ENCODE measurements at places on chromosomes 5 and 9.
A peak's percentile ranks its signal among the peaks of the same experiment; 100 is the strongest.

GRCh38 chr9:34140853-34141252 lies 14.4 kb upstream of the DCAF12 start:
- DNase-seq: no peak

DNA sequence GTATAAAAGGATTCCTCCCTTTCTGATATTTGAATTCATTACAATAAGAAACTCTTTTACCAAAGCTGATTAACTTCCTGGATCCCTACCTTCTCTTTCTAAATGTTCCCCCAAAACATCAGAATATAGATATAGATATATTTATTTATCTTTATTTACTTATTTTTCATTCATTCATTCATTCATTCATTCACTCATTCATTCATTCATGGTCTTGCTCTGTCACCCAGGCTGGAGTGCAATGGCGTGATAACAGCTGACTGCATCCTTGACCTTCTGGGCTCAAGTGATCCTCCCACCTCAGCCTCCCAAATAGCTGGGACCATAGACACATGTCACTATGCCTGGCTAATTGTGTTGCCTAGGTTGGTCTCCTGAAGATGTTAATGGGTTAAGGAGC lies 30.7 kb downstream of the GIN1 start:
- no peak for DNase-seq

- DNase-seq: no peak
These were observed 40.7 kb upstream of the HSD17B4 start for GRCh38 chr5:119411361-119412278.

DNA sequence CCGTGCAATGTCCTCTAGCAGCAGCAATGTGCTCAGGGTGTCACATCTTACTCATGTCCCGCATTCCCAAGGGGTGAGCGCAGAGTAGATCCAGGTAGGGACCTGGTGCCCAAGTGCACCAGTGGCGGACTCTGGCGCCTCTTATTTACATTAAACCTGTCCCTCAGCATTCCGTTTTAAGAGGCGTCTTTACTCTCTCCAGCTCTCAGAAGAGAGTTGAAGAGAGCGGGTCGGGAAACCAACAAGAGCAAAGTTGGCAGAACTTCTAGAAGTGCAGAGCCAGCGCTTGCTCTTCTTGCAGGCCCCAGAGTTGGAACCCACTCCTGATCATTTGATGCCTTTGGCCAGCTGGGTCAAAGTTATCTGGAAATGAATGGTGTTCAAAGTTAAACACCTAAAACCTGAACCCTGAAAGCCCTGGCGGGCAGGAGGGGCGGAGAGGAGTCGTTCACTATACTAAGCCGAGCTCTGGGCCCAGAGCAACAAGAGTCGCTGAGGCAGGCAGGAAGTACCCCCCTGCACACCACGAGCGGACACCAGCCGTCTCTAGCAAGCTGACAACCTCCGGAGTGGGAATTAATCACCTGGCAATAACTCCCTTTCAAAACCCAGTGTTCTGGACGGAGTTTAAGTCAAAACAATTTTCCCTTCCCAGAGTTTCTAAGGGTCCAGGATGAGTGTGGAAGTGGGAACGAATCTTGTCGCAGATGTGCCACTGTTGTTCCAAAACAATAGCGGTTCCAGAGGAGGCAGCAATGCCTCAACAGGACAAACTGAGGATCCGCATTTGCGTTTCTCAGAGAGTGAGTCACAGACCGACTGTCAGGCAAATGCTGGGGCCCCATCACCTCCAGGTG lies 122.8 kb downstream of the TMEM161B start:
- DNase-seq: no peak

- DNase-seq: no peak
These were observed 1.7 kb downstream of the FOXD1 start for GRCh38 chr5:73446631-73447529.

DNA sequence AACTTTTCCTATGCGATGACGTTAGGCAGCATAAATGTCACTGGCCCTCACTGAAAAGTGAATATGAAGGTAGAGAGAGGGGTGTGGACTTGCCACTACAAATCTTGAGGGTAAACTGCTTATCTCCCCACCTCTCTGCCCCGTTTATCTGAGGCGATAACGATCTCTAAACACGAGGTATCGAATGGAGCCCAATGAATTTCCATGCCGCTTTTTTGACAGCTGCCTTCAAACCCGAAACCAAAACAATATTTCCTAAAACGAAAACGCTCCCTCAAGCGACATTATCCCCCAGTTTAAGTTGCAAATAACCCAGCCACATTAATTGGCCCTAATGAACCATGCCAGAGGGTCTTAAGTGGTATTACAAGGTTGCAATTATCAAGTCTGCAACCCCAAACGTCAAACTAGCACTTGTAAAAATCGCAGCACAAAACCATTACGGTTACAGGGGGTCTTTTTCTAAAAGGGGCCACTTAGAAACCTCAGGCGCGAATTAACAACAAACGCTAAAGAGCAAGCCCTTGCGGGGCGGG lies 1.4 kb downstream of the NR3C1 start:
- DNase-seq: no peak

DNA sequence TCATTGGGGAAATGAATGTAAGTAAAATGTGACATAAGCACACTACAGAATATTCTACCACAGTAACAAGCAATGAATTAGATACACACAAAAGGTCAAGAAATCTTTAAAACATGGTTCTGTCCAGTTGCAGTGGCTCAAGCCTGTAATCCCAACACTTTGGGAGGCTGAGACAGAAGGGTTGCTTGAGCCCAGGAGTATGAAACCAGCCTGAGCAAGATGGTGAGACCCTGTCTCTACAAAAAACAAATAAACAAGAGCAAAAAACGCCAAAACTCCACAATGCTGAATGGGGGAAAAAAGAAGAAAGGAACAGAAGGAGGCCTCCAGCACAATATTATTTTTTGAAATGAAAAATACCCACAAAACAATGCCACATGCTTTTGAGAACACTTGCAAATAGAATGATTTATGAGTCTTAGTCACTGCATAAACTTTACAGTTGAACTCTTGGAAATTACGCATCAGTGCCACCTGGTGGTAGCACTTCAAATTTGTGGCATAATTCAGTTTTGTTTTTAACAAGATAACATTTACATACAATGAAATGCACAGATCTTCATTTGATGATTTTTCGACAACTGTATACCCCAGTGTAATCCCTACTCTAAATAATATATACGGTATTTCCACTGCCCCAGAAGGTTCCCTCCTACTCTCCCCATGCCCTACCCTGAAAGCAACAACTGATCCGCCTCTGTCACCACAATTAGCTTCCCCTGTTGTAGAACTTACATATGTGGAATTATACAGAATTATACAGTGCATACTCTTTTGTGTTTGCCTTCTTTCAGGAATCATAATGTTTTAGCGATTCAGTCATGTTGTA lies 14.4 kb upstream of the SPINK4 start:
- peak; percentile 16 for DNase-seq

DNA sequence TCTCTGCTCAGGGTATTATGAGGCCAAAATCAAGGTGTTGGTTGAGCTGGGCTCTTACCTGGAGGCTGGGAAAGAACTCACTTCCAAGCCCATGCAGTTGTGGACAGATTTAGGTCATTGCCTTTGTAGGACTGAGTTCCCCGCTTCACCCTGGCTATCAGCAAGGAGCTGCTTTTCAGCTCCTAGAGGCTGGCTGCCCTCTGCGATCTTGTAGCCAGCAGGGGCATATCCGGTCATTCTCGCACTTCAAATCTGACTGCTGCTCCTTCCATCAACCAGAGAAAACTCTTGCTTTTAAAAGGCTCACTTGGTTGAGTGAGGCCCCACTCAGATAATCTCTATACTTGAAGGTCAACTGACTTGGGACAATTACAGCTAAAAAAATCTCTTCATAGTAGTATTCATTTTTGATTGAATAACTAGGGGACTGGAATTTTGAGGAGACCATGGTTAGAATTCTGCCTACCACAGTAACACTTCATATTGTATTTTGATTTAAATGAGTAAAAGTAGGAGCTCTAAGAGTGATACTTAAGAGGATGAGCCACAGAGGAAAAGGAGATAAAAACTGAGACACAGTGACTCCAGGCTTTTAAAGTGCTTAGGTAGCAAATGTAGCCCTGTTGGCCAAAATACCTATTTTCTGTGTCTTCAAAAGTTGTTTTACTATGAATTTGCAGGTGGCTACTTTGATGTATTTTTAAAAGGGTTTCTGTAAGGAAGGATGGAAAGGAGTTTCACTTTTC lies 137.4 kb downstream of the CD180 start:
- no peak for DNase-seq

GRCh38 chr5:76831110-76831452 lies 12.3 kb downstream of the F2RL1 start:
- no peak for DNase-seq

- no peak for DNase-seq
These were observed 652.6 kb downstream of the CCDC171 start for GRCh38 chr9:16205455-16205854.

- no peak for DNase-seq
These were observed 447.3 kb downstream of the ARHGEF28 start for GRCh38 chr5:74073257-74073656.

DNA sequence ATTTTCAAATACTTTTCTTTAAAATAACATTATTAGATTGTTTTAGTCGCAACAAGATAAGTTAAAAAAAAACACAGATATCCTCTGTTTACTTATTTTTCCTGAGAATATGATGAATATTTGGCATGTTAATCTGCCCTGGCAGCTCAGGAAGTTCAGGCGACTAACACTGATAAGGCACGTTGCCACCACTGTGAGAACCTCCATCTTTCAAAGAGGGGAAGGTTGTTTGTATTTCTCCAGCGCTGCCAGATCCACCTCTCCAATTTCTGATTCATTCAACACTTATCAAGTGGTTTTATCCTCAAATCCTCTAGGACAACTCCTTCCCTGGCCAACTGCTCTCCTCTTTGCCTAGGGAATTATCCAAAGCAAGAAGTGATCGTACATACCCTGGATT lies 21.8 kb downstream of the CTNNAL1 start:
- DNase-seq: no peak
